Islet precursor cell (in vitro differentiated cells): ENCODE measurements at places on chromosomes 4 and X.

DNA sequence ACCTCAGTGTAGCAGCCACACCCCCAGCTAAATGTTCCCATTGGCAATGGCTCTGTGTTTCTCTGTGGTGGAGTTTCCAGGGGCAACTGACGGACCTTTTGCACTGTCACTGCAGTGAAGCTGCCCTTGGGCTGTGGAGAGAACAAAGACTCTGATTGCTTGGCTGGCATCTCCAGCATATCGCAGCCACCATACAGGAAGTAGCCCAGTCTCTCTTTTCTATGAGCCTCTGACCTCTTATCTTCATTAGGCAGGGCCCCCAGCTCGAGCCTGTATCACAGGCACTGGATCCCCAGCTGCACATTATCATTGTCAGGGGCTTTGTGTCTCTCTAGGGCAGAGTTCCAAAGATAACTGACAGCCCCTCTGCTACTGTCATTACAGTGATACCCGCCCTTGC lies 483.5 kb downstream of the ARAP2 start:
- no peak for DNase-seq

DNA sequence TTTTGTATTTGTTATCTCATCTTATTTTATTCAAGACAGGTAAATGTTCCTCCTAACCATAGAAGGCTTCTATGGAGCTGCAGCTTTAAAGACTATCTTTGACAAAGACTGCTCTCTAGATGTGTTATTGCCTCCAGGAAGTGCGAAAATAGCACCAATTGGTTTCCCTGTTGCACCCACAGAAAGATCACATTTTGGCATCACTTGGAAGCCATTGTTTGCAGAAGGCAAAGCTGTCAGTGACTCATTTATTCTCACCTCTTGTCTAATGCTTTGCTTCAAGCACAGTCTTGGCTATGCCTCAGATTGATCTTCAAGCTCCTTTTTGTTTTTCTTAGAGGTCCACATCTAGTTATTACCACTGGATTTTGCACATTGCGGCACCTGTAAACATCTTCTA lies 150.3 kb downstream of the PCDH7 start:
- DNase-seq: no peak

- DNase-seq: no peak
These were observed 20.5 kb upstream of the TSR2 start for GRCh38 chrX:54419559-54420302.

GRCh38 chr4:47717188-47717587 lies 120.7 kb downstream of the CORIN start:
- no peak for DNase-seq

DNA sequence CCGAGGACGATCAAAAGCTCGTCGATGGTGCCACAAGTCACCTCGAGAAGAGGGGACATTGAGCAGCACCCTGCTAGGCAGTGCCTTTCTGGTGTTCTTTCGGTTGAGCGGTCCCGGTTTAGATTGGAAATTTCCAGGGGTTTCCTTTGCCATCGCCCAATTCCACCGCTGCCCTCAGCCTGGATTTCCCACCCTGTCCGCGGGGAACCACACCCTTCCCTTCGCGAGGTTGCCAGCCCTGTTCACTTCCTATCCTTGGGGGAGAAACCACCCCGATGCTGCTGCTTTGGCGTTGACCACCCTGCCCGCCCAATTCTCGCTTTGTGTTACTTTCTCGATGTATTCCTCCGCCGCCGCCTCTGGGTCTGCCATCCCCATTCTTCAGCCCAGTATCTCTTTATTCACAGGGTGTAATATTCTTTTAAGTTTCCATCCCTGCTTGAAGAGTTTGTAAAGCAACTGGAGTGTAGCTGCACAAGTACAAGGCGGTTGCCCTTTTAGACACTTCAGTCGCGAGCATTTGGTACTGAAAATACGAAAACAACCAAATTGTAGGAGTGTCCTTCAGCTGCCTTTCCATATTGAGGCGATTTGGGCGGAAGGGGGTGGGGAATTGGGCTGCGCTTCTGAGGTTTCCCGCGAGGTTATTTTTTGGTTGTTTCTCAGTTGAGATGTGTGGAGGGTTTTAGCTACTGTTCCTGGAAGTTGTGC lies 1.1 kb downstream of the OGT start:
- DNase-seq: peak; percentile 57

DNA sequence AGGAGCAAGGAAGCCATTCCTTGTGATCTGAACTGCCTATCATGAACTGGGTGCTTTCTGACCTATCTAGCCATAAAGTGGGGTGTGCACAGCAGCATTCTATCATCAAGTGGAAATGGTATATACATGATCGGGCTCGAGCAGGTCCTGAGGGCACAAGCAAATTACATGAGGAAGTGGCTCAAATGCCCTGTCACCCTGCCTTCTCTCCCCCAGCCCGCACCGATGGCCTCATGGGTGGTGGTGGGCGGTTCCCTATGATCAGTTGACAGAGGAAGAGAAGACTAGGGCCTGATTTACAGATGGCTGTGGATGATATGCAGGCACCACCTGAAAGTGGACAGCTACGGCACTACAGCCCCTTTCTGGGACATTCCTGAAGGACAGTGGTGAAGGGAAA lies 46.3 kb upstream of the BCLAF3 start:
- DNase-seq: no peak

- no peak for DNase-seq
These were observed 6.0 kb downstream of the UGT2B17 start for GRCh38 chr4:68570122-68570507.

- peak; percentile 63 for DNase-seq
These were observed 71.0 kb downstream of the PRSS12 start for GRCh38 chr4:118281611-118282442.

GRCh38 chrX:30822068-30822681 lies 66.9 kb downstream of the TAB3 start:
- no peak for DNase-seq

GRCh38 chr4:153465615-153466080 lies 512 bp upstream of the TMEM131L start:
- DNase-seq: peak; percentile 74

GRCh38 chr4:140679576-140679975 lies 76.6 kb downstream of the TBC1D9 start:
- no peak for DNase-seq

GRCh38 chr4:146255463-146255862 lies 41.1 kb downstream of the REELD1 start:
- DNase-seq: no peak

DNA sequence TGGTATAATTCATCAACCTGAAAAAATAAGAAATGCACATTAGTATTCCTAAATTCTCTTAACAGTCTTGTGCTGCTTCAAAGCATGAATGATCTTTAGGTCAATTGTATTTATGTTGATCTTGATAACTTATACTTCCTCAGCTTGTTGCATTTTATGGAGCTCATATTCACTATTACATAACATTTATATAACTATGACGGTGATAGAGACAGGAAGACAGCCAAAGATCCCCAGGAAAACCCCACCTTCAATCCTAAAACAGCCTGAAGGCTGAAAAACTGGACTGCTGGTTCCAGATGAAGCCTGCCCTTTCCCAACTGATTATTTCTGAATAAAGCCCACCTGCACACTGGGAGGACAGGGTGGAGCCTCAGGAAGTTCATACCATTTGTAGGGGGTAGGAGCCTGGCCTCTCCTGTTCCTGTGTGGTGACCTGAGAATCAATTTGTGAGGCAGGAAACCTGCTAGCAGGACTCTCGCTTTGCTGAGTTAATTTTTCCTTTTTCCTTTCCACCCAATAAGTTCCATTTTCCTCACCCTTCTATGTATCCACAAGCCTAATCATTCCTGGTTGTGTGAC lies 30.5 kb downstream of the MAGEC1 start:
- no peak for DNase-seq

- no peak for DNase-seq
These were observed 5.2 kb upstream of the RPGR start for GRCh38 chrX:38332505-38332904.

DNA sequence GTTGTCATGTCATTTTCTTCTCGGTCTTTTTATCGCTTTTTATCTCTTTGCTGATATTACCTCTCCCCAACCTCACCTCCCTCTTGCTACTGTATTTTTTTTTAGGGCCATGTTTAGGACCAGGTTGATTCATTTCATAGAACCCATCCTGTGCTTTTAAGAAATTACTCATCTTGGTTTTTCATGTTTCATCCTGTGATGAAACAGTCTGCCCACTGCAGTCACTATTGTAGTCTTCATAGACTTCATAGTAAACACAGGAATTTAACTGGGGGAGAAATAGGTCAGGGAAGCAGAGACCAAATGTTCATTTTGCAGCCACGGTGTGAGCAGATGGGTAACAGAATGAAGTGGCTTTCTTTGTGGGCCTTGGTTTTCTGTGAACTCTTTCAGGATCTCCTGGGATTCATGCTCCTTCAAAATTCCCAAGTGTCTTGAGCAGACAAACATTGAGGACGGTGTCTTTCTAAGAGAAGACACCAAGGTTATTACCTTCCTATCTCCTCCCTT lies 161.8 kb downstream of the NAA11 start:
- DNase-seq: no peak

- DNase-seq: no peak
These were observed 1434.6 kb downstream of the PCDH18 start for GRCh38 chr4:136097676-136098075.

DNA sequence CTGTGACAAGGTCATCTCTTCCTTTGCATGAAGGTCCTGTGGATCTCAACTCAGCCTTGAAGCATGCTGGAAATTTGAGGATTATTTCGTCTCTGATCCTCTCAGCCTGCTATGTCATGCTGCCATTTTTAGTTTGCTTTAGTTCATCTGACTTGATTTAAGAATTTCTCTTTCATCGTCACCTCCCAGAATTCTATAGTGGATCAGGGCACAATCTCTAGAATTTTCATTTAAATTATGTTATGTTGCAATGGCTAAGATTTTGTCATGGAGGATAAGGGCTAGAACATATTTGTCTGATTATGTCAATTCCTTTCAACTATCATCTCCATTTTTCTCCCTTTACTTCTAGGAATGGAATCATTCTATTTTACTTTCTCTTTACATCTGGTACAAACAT lies 98.8 kb downstream of the PCDH10 start:
- DNase-seq: no peak

DNA sequence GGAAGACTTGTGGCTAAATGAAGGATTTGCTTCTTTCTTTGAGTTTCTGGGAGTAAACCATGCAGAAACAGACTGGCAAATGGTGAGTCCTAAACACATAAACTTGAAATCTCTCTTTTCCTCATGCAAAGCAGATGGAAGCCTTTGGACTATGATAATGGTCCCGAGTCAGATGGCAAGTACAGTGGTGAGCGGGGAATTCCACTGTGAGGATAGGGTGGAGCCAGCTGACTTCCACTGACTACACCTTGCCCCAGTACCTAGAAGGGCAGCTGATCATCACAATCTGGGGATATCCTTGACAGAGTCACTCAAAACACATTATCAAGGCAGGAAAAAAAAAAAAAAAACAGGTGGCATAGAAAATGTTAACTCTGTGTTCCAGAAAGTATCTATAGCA lies 34.3 kb downstream of the ENPEP start:
- no peak for DNase-seq

DNA sequence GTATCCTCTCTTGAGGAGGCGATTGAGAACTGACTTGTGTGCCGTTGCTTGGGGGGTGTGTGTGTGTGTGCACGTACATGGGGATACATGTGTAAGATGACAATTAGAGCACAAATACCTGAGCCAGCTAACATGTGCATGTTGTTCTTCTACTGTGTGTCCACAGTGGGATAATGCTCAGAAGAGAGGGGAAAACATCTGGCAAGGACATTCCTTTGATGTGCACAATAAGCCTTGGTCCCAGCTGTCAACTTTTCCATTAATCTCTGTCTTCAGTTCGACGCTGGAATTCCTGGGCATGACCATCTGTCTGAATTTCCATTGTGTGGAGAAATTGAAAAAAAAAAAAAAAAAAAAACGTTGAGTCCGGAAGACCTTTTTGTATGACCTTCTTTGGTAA lies 592.0 kb upstream of the GALNTL6 start:
- no peak for DNase-seq

DNA sequence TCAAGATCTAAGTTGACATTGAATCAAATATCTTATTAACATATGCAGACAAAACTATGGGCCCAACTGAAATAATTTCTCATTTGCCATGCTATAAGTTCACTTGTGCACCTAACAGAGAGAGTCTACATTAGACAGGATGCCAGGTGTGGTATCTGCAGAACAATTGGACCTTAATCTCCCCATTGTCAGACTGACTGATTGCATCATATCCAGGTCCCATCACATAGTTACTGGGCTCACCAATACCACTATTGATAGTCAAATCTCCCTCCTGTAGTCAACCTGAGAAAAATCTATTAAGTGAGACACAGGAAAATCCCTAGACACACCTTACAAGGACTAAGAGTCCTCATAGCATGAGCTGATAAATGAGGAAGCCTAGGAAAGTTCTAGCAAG lies 156.0 kb upstream of the FRG1 start:
- no peak for DNase-seq

GRCh38 chrX:47093860-47094259 lies 15.6 kb downstream of the RGN start:
- DNase-seq: no peak
